ENCODE measurements at places on chromosomes 12 and 14. TPM values are rescaled to one million over a fixed set of nuclear protein-coding genes. Genes with fewer than 3 reads are reported as not detected.
A peak's percentile ranks its signal among the peaks of the same experiment; 100 is the strongest.

- DNase-seq: peak; percentile 2
Measured at GRCh38 chr12:111842556-111843396, 748 bp downstream of the MAPKAPK5 start.

- no peak for DNase-seq
Measured at GRCh38 chr14:89465876-89466275, 48.8 kb upstream of the FOXN3 start.

GRCh38 chr14:25014440-25014839, 35.5 kb downstream of the STXBP6 start:
- no peak for DNase-seq

DNA sequence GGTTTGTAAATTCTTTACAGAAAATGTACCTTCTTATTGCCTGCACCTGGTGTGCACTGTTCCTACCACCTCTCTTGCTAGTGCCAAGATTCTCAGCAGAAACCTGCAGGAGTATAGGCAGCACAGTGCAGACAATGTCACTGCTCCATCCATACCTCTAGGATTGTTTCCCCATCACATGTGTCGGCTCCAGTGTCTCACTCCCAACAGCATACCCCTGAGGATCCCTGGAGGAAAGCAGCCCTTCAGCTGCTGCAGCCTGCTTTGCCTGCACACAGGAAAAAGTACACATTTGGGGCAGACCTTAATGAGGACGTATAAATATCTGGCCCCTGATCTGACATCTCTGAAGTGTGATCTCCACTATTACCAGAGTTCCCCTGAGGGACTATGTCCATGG, 235.5 kb downstream of the MDGA2 start:
- no peak for DNase-seq

DNA sequence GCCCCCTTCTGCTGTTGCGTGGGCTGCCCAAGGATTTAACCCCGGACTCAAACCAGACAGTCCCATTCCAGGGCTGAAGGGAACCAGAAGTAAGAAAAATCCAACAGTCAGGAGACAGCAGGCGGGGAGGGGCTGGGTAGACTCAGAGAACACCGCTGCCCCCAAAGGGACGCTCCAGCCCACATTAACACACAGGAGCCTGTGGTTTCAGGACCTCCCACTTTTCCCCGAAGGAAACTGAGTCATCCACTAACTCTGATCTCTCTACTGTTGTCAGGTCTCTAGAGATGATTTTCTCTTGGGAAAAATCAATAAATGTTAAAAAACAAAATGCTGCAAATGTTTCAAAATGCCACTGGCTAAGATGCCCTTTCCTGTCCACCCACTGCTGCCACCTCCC, 41.6 kb downstream of the FBXO21 start:
- no peak for DNase-seq

GRCh38 chr12:2233034-2233433, 180.2 kb downstream of the CACNA1C start:
- no peak for DNase-seq

DNA sequence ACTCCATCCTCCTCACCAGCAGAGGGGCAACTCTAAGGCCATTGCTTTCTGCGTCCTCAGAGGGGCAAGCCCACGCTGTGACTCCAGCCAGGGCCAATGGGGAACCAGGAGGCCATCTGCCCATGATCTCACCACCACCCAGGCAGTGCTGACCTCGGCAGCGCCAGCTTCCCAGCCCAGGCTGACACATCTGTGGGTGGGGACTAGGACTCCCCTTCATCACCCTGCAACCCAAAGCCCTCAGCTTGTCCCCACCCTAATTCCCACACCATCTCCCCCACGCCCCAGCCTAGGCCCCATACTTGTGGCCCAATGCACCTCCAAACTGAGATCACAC, 58.6 kb downstream of the VWF start:
- no peak for DNase-seq

- no peak for DNase-seq
Measured at GRCh38 chr12:120741476-120742421, 16.1 kb downstream of the ACADS start.

- DNase-seq: no peak
Measured at GRCh38 chr12:30357766-30358490, 337.7 kb downstream of the IPO8 start.

GRCh38 chr12:47114481-47114892, 34.7 kb upstream of the AMIGO2 start:
- no peak for DNase-seq

- DNase-seq: no peak
Measured at GRCh38 chr12:116547955-116548501, 11.2 kb upstream of the MAP1LC3B2 start.

DNA sequence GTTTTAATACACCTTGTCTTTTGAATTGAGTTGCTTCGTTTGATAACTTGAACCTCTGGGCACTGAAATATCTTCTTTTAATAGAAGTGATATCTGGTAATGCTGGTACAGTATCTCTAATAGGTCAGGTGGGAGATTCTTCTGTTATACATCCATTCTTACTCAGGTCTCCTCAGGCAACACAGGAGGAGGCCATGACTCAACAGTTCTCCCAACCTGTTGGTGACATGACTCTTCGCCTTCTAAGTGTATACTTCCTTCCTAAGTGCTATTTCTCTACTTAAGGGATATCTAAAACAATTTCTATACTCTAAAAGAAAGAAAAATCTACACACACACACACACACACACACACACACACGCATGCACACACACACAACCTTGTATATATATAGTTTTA, 509.1 kb downstream of the PCNX1 start:
- no peak for DNase-seq

DNA sequence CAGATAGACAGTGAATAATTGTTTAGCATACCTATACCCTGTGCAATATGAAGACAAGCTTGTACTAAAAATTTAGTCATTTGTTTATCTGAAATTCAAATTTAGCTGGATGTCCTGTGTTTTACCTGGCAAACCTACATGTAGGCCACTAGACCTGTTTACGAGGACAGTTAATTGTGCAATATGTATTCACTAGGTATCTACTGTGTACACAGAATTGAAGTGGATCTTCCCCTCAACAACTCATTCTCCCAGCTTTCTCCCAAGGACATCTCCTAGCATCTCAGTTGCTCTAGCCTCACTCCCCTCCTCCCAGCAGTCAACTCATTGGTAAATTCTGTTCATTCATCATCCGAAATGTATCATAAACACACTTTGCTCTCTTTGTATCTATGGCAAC, 25.3 kb downstream of the AK7 start:
- DNase-seq: no peak

- no peak for DNase-seq
Measured at GRCh38 chr12:113092607-113093408, 36.3 kb downstream of the DTX1 start.

GRCh38 chr12:98446682-98447081, 68.7 kb upstream of the TMPO start:
- DNase-seq: no peak

- DNase-seq: no peak
Measured at GRCh38 chr14:53022593-53022992, 71.7 kb upstream of the FERMT2 start.

DNA sequence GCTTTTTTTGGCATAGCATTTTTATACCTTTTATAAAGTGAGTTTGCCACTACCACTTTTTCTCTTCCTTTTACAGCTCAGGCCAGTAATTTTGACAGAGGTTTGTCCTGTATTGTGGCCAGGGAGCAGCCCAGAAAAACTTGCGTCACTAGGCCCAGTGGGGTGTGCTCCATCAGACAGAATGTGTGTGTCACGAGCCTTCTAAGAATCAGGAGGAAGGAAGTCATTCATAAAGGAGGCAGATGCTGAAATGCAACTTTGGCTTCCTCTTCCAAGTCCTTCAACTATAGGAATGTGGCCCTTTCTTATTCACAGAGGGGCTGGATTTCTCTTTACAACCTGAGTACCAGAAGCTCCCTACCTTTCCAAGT, 10.1 kb upstream of the RAB35 start:
- DNase-seq: no peak

DNA sequence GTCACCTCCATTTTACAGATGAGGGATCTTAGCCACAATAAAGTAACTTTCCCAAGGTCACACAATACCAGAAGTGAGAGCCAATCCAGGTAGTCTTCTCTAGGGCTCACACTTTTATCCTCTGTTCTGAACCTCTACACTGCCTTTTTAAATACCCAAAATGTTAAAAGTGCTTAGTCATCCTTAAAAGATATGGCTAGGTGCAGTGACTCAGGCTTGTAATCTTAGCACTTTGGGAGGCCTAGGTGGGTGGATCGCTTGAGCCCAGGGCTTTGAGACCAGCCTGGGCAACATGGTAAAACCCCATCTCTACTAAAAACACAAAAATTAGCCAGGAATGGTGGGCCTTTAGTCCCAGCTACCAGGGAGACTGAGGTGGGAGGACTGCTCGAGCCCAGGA, 104.1 kb upstream of the PPP4R3A start:
- DNase-seq: no peak

- DNase-seq: no peak
Measured at GRCh38 chr12:64746663-64747062, 12.5 kb downstream of the GNS start.

DNA sequence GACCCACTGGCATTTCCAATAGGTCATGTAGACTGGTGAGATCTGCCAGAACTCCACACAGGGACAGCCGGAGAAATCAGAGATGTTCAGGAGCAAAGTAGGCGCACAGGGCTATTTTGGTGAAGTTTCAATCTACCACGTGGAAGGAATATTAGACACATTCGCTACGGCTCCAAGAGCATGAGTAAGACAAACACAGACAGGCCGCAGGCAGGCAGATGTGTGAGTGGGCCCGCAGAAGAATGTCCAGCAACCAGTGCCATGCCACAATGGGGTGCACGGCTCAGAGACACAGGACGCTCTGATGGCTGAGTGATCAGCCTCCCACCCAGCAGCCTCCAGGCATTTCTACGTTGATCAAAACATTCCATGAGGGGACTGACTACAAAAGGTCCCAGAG, 10.4 kb downstream of the SLC15A4 start:
- DNase-seq: no peak

DNA sequence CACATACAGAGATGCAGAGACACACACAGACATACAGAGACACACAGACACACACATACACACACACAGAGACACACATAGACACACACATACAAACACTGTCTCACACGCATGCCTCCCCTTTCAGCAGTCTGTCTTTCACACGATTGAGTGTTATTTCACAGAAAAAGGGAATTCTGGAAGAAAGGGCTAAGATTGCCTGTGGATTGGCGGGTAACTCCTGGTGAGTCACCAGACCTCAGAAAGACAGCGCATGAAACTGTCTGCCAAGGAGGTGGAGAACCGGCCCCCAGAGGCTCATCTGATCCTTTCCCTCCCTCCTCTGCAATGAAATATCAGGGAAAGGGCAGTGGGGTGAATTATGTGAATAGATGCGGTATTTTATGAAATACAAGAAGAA, 127.2 kb upstream of the GSC start:
- DNase-seq: no peak

- no peak for DNase-seq
Measured at GRCh38 chr14:73696466-73697400, 17.5 kb downstream of the PNMA1 start.

- no peak for DNase-seq
Measured at GRCh38 chr12:104590022-104590421, 133.3 kb downstream of the CHST11 start.

DNA sequence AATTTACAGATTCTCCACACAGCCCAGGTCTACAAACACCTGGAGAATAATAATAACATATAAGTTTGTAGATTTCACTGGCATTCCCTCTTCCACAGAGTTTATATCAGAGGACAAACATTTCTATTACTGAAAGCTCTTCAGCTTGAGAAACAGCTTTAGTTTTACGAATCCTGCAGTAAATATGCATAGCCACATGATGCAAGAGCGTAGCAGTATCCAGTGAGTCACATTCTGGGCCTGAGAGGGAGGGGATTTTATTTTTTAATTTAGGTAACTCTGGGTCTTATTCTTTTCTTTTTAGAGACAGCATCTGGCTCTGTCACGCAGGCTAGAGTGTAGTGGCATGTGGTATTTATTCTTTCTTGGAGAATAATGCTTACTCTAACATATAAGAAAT, 1002.8 kb downstream of the TRHDE start:
- DNase-seq: no peak

DNA sequence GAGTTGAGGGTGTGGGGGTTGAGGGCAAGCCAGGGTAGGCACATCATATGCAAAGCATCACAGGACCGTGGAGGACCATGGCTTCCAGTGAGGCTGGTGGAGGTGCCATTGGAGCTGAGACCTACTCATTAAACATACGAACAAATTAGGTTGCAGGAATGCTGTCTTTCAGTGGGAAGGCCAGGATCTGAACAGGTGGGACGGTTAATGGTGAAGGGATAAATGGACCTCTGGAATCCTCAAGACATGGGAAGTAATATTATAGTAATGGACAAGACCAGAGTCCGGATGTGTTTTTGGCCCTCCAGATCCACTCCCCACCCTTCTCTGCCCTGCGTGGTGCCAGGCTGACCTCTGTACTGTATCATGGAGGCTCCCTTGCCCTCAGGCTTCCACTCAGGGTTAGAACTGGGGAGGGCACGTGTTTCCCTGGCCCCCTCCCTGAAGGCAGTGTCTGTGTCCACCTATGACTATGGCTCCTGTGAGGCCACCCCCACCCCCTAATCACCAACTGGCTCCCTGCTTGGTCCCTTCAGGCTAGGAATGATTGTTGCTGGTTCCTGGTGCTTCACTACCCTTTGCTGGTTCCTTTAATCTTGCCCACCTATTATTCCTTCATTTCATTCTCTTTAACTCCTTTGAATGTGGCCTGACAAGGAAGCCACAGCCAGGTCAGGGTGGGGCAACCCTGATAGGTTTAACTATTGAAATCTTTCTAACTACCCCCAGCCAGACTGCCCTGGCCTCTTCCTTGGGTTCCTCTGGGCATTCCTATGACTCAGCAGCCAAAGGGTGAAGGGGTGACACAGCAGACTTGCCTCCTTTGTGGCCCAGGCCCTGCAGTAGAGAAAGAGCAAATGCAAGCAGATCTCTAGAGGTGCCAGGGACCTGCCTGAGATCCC, 10.7 kb downstream of the DHRS2 start:
- no peak for DNase-seq

Gene TMEM117
- 6.2 TPM for total RNA-seq

Gene KRT71
- total RNA-seq: not detected

Gene EML5
- not detected for total RNA-seq

Gene C12orf75
- total RNA-seq: 61.8 TPM

Gene FANCM
- 4.7 TPM for total RNA-seq

Gene MLF2
- total RNA-seq: 364 TPM

Gene SLC15A5
- not detected for total RNA-seq

Gene MYH6
- not detected for total RNA-seq

Gene SPATA7
- total RNA-seq: 13.5 TPM

Gene SLC7A8
- total RNA-seq: 14.5 TPM

Gene LIN7A
- not detected for total RNA-seq

Gene POC1B
- total RNA-seq: 72.0 TPM

Gene OR4E1
- total RNA-seq: not detected

Gene KRT77
- not detected for total RNA-seq
